ENCODE measurements at places on chromosomes 16 and 17.

GRCh38 chr17:75617218-75617617, 16.0 kb upstream of the SMIM5 start:
- no peak for DNase-seq

GRCh38 chr16:80803339-80804055, 901 bp downstream of the CDYL2 start:
- DNase-seq, result peak; percentile 41

GRCh38 chr16:83789642-83790401, 18.0 kb upstream of the HSBP1 start:
- no peak for DNase-seq

- DNase-seq, result no peak
These were observed 58.3 kb upstream of the AKTIP start for GRCh38 chr16:53561101-53561888.

DNA sequence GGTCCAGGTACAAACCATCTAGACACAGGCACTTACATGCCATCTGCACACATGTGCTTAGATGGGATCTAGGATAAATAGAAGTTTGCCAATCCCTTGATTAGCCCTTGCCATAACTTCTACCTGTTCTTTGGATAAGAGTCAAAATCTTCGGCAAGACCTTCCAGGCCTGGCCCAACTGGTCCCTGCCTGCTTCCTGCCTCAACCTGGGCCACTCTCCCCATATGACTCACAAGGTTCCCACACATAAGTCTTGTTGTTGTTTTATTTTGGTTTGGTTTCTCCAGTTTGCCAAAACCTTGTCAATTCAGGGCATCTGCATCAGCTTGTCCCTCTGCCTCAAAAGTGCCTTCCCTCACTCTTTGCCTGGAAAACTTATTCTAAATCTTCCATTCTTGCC, 95.3 kb upstream of the XYLT1 start:
- DNase-seq, result no peak

GRCh38 chr17:68441070-68441770, 16.1 kb downstream of the WIPI1 start:
- DNase-seq, result no peak

- DNase-seq, result no peak
These were observed 218 bp downstream of the TNRC6C start for GRCh38 chr17:77958716-77959125.

DNA sequence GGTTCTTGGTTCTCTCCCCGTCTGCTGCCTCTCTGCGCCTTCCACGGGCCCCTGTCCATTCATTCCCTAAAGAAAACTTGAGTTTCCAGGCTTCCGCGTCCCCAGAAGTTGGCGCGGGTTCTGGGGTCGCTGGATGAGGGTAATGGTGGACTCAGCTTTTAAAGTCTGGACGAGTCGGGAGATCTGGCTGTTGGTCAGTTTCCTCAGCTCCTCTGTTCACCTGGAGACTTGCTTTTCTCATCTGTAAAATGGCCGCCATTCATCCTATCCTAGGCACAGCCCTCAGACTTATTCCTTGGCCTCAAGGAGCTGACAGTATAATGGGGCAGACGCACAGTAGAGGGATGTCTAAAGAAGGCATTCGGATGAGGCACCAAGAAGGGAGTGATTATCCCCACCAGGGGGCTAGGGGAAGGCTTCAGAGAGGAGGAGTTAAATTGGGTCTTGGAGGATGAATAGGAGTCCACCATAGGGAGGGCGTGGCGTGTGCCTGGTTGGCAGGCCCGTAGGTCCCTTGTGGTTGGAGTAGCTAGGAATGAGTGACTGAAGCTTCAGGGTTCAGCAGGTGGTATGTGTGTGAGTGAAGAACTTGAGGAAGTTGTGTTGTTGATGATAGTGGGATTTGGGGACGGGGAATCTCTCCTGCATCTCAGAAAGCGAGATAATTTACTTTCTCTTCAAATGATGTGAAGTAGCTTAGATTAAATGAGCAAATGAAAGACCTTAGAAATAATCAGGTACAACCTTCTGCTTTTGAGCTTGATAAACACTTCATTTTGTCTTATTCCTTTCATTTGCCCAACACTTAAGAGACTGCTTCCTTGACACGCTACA, 652 bp downstream of the VPS35L start:
- DNase-seq, result peak; percentile 26

DNA sequence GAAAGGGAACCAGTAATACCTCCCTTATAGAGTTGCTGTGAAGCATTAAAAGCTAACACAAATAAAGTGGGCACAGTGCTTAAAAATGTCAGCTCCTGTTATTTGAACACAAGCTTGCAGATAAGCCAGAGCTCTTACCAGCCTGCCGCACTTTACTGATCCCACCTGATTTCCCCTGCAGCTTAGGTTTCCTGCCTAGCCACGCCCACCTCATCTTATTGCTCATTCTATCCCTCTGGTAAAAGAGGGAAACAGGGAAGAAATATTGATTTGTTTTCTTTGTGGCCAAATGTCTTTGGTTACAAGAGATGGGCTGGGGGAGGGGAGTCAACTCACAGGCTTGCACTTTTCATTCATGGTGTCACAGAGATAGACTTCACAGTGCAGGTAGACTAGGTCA, 9.6 kb upstream of the GP2 start:
- no peak for DNase-seq

DNA sequence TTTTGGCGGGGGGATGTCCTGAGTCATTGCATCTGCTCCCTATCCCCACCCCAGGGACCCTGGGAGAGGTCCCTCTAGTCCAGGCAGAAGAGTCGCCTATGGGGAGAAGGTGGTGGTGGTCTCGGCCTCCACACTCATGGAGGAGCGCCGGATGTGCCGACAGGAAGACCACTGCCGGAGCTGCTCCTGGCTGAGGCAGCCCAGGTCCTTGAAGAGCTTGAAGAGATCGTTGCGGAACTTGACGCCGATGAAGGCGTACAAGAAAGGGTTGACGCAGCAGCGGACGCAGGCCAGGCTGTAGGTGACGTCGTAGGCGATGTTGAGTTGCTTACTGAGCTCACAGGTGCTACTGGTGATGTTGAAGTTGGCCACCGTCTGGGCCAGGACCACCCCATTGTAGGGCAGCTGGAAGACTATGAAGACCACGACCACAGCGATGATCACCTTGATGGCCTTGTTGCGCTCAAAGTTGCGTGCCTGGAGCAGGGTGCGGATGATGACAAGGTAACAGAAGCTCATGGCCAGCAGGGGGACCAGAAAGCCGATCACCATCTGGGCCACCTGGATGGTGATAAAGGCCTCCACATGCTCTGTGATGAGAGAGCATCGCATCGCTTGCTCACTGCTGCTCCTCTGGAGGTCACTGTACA, 10.5 kb downstream of the CCR7 start:
- peak; percentile 26 for DNase-seq

GRCh38 chr17:7862692-7863437, 5.1 kb downstream of the CYB5D1 start:
- peak; percentile 61 for DNase-seq

GRCh38 chr16:89355686-89356085, 134.7 kb downstream of the ANKRD11 start:
- DNase-seq, result no peak

- no peak for DNase-seq
These were observed 11.5 kb upstream of the ATXN1L start for GRCh38 chr16:71834291-71834690.

DNA sequence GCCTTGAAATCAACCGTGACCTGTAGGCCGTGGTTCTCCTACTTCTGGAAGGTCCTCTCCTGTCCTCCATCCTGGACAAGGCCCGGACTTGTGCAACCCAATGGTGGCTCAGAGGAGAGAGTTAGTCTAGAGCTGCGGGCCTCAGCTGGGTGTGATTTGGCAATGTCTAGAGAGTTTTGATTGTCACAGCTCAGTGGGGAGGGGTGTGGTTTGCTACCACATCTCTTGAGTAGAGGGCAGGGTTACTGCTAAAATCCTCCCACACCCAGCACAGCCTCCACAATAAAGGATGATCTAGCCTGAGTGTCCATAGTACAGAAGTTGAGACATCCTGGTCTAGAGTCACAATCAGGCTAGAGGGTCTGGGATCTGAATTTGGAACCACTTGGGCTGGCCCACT, 40.3 kb downstream of the MYH13 start:
- no peak for DNase-seq

DNA sequence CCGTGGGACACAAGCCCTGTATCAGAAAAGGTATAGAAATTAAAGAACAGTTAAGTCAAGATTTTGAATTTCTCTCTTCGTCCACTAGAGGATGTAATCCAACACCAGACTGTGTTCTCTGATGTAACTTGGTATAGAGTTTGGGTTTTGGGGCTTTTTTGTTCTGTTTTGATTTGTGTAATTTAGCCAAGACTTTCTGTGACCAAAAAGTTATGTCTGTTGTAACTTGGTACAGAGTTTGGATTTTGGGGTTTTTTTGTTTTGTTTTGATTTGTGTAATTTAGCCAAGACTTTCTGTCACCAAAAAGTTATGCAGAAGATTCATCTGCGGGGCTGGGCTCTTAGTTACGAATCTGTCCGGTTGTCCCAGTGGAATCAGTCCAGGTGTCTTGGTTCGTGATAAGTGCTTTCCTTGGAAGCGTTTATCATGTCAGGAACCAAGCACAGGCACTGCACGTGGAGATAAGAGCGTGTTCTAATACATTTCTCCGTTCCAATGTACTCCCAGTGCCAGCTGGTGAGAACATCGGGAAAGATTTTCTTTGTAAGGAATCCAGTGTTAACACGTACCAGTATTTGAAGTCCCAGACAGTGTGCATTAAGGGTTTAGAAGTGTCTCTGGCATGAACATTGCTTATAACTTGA, 44.1 kb upstream of the SEC14L1 start:
- no peak for DNase-seq

- DNase-seq, result no peak
These were observed 108.9 kb downstream of the MAP2K6 start for GRCh38 chr17:69523244-69523861.

GRCh38 chr17:47707056-47707804, 13.3 kb downstream of the TBKBP1 start:
- DNase-seq, result no peak

DNA sequence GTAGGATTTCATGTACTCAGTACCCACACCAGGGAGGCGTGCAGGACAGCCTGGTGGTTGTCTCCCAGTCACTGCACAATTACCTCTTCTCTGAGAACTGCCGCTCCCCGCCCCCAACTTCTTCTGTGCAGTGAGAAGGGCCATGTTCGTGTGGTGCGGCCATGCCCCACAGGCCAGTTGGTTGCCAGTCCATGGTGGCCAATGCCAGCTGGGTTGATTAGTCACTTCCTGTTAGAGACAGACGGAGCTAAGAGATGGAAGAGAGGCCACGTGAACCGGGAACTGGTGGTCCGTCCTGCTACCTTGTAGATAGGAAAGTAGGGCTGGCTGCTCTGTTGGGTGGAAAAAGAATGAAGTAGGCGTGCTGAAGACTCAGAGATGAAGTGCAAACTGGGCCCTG, 206.5 kb downstream of the ABCC12 start:
- no peak for DNase-seq

Data from activated naive CD8-positive, alpha-beta T cell treated with anti-CD3 and anti-CD28 coated beads, Interleukin-2, amount 50 U/mL, for 24 hours (primary cell).